IPS DF 19.7 (cell line): ENCODE measurements at places on chromosomes 6 and 20.

- no peak for DNase-seq
These were observed 54.9 kb downstream of the LY86 start for GRCh38 chr6:6643398-6643797.

DNA sequence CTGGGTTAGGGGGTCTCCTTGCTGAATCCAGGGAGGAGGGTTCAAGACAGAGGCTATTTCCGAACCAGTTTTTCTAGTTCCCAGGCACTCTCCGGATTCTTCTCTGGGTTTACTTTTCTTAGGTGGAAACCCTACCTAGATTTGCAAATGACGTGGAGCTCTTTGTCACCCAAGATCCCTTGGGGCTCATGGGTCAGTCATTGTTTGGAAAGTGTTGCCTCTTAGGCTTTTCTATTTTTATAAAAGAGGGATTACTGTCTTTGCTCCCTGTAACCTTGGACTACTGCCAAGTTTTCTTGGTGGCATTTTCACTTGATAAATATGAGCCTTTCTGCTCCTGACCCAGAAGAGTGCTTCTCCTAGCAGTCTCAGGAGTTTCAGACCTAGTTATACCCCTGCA lies 33.6 kb downstream of the FAM209B start:
- no peak for DNase-seq

GRCh38 chr6:42338744-42339222 lies 112.9 kb downstream of the TRERF1 start:
- DNase-seq, result no peak

DNA sequence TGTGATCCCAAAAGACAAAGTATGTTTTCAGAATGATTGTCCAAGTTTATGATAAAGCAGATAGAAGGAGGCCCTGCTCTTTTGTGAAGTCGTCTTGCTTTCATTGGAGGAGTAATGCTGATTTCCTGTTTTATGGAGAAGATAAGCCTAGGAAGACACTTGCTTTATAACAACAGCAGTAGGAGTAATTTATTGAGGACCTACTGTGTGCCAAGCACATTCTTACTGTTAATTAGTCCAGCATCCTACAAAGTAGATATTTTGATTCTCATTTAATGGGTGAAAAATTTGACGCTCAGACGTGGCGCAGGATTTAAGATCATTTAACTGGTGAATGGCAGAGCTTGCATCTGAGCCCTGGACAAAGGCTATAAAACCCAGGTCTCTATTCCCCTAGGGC lies 87.6 kb downstream of the ZDHHC14 start:
- DNase-seq, result no peak

DNA sequence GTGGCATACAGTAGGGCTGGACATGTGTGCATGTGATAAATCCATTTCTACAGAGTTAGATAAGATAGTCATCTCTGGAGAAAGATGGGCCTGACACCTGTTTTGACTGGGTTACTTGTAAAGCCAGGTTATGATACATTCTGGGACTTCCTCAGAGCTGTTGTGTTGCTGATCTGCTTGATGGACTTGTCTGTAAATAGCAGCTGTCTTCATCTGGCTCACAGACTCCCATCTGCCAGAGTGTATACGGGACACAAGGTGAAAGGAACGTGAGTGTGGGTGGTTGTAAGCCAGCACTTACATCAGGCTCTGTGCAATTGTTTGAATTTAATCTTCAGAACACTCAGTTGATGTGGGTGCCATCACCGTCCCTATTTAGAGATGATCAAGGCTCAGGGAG lies 49.8 kb downstream of the ZDHHC14 start:
- no peak for DNase-seq

DNA sequence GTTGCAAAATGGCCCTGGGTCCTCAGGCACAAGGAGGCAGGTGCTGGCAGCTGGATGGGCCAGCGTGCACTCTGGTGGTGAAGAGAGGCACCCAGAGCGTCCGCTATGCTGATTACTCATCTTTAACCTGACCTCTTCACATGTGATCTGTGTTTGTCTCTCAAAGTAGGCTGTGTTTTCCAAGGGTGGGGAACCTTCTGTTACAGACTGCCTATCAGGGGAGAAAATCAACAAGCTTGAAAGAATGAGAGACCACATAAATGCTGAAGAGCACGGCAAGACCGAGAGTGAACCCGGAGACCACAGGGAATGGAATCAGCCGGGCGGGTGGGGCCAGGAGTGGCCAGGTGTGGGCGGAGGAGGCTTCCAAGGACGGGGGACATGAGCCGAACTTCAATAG lies 16.2 kb downstream of the BNIP5 start:
- no peak for DNase-seq

- no peak for DNase-seq
These were observed 168.9 kb downstream of the PHF3 start for GRCh38 chr6:63804381-63804956.

DNA sequence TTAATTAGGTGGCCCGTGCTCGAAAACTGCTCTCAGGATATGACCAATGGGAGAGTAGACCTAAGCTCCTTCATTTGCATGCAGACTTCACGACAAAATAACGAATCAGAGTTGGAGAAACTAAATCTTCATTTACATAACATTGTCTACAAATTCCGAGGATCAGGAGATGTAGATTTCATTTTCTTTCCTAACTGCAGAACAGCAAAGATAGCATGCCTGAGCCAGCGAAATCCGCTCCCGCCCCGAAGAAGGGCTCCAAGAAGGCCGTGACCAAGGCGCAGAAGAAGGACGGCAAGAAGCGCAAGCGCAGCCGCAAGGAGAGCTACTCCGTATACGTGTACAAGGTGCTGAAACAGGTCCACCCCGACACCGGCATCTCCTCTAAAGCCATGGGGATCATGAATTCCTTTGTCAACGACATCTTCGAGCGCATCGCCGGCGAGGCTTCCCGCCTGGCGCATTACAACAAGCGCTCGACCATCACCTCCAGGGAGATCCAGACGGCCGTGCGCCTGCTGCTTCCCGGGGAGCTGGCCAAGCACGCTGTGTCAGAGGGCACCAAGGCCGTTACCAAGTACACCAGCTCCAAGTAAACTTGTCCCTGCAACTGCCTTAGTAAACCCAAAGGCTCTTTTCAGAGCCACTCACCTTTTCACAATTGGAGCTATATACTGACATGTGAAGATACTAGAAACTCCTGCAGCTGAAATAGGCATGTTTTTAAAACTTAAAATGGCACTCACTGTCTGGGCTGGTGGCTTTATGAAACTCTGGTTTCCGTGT lies 96.5 kb downstream of the HFE start:
- DNase-seq, result no peak
